ENCODE measurements at places on chromosomes 5 and 9.

- no peak for DNase-seq
These were observed 71.4 kb upstream of the CPEB4 start for GRCh38 chr5:173816728-173817127.

GRCh38 chr5:150469718-150470469 is 20.4 kb upstream of the RPS14 start:
- no peak for DNase-seq

DNA sequence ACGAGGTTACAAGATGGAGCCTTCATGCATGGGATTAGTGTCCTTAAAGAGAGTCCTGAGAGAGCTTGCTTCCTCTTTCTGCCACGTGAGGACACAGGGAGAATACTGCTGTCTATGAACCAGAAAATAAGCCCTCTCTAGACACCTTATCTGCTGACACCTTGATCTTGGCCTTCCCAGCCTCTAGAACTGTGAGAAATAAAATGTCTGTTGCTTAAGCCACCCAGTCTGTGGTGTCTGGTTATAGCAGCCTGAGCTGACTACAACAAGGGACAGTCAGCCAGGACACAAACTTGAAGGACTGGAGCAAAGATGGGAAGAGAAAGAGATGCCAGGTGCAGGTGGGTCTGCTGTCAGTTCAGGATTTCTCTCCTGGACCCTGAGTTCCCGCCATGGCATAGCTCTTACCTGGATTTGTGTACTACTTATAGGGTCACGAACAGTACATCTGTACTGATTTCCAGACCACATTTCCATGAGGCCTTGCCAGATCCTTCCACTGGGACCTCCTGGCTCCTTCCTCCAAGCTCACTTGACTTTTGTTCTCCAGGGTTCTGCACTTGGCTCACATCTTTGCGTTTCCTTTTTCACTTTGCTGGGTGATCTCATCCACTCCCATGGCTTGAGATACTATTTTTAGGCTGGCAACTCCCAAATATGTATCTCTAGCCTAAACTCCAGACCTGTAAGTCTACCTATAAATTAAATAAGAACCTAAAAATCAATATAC is 44.9 kb upstream of the LIFR start:
- no peak for DNase-seq

DNA sequence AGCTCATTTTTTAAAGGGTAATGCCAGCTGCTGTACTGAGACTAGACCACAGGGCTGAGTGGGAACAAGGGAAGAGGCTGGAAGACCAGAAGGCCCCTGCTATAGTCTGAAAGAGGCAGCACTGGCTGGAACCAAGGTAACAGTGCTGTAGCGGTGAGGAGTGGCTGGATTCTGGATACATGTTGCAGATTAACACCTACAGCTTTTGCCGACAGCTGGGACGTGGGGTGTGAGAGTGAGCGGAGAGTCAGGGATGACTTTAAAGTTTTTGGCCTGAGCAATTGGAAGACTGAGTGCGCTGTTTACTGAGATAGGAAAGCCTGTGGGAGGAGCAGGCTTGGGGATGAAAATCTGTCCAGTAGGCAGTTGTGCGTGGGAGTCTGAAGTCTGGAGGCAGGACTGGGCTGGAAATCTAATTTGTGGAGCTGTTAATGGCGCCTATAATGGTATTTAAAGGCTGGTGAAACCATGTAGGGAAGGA is 26.5 kb downstream of the AQP7 start:
- no peak for DNase-seq

- no peak for DNase-seq
These were observed 118.9 kb downstream of the NXNL2 start for GRCh38 chr9:88653911-88654310.

- DNase-seq = no peak
These were observed 251.8 kb upstream of the DMRT1 start for GRCh38 chr9:589723-590122.

DNA sequence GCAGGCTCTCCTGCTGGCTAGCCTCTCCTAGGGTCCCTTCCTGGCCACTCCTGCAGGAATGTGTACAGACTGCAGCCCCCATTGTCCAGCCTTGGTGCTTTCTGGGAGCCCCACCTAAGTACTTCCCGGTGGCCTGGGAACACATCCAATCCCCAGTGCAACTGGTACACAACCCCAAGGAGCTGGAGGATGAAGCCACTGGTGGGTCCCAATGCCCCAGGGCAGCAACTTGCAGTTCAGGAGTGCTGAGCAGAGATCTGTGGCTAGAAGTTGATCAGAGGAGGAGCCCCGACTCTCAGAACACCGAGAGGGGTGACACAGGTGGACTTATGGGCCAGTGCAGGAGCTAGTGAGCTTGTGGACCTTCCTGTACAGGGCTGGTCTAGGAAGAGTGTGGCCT is 1093.7 kb upstream of the ACO1 start:
- DNase-seq = no peak

DNA sequence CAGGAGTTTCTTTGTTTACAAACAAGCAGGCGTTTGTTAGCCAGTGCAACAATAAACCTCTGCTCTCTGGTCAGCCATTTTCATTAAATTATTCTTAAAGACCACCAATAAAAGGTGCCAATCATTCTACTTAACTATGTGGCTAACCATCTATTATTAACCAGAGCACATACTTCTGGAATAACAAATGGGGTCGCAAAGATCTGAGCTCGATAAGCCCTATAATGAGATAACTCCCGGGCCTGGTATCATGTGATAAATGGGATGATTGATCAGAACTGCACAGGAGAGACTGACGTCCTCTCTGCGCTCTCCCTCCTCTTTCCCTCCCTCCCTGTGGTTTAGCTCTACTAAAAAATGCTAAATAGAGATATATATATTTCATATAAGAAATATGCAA is 488.2 kb downstream of the NTRK2 start:
- DNase-seq = no peak

DNA sequence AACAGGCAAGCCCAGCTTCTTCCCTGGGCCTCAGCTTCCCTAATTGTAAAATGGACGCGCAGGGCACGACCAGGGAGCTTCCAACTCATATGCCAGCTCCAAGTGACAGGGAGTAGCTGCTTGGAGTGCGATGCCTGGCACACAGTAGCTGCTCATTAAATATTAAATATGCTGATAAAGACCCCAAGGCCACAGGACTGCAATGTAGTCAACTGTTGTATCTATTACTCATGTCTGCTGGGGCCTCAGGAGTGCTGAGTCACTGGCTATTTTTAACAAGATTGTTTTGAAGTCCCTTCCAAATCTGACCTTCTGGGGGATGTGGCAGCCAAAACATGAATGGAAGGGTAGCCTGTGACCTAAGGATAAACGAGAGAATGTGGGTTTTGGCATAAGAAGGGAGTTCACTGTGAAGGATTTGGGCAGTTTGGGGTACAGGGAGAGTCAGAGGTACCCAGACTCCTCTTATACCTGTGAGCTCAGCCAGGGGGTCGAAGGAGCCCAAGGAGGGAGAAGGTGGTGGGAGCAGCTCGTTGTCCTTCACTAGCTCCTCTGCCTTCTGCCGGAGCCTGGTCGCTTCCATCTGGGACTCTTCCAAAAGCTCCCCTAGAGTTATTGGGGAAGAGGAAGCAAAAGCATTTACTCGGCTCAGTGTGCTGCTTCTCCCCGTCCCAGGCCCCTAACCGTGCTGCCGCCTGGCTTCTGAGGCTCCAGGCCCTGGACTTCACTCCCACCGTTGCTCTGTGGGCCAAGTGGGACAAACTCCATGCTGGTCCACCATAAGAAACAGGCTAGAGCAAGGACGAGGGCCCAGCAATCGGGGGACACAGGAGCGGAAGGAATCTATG is 17.5 kb downstream of the TNIP1 start:
- no peak for DNase-seq

DNA sequence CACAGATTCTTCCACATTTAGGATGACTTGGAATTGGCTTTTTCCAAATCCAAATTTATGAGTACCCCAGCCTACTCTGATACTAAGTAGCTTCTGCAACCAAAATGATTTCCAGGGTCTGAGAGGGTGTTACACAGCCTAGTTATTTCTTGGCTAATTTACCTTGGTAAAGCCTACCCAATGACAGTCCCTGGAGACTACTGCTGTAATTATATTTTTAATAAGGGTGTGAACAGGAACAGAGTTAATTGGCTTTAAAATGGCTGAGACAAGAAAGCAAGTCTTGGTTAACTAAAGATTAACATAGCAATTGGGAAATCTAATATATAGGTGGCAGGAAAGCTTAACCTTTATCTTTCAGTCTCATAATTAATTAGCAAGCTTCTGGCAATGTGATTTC is 9.3 kb downstream of the PRLR start:
- no peak for DNase-seq

GRCh38 chr5:130141659-130142320 is 237.5 kb downstream of the CHSY3 start:
- no peak for DNase-seq

GRCh38 chr5:137221943-137222342 is 277.2 kb downstream of the SPOCK1 start:
- no peak for DNase-seq

- DNase-seq = no peak
These were observed 128.3 kb downstream of the GPBP1 start for GRCh38 chr5:57302164-57302563.

- DNase-seq = peak; percentile 63
These were observed 25.0 kb upstream of the SUSD3 start for GRCh38 chr9:93033531-93033930.

- no peak for DNase-seq
These were observed 388.5 kb downstream of the ENC1 start for GRCh38 chr5:74252044-74252443.

DNA sequence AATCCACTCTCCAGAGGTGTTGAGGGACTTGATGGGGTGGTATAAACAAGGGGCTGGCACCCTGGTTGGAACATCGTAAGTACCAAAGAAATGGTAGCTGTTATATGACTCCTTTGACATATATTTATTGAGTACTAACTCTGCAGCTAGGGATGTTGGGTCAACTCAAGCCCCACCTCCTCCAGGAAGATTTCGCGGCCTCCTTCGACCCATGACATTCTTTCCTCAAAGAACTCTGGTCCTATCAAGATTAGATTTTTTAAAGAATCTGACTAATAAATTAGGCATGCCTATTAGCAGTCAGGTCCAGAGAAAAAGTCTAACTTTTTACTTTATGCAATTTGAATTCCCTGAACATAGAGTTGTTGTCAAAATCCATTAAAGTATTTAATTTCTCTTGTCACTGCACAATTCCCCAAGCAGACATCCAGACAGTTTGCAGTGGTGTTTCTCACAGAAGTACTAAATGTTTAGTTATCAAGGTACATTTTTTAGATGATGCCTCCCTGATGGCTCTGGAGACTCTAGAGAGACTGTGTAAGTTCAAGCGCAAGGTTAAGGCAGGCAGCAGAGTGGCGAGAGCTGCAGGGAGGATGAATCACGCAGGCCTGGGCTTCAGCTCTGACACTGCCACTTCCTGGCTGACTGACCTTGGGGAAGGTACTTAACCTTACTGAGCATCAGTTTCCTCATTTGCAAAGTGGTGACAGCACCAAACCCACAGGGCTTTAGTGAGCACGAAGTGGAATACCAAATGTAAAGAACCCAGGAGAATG is 209.6 kb downstream of the TTLL11 start:
- DNase-seq = no peak

DNA sequence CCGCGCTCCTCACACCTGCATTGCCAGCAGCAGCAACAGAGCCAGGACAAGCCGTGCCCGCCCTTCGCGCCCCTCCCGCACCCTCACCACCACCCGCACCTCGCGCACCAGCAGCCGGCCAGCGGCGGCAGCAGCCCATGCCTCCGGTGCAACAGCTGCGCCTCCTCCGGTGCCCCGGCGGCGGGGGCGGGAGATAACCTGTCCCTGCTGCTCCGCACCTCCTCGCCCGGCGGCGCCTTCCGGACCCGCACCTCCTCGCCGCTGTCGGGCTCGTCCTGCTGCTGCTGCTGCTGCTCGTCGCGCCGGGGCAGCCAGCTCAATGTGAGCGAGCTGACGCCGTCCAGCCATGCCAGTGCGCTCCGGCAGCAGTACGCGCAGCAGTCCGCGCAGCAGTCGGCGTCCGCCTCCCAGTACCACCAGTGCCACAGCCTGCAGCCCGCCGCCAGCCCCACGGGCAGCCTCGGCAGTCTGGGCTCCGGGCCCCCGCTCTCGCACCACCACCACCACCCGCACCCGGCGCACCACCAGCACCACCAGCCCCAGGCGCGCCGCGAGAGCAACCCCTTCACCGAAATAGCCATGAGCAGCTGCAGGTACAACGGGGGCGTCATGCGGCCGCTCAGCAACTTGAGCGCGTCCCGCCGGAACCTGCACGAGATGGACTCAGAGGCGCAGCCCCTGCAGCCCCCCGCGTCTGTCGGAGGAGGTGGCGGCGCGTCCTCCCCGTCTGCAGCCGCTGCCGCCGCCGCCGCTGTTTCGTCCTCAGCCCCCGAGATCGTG is 517 bp downstream of the KCNN2 start:
- DNase-seq = no peak

GRCh38 chr9:71587576-71588362 is 180.5 kb downstream of the CEMIP2 start:
- no peak for DNase-seq

- DNase-seq = no peak
These were observed 2.2 kb upstream of the ANXA6 start for GRCh38 chr5:151159649-151160373.

GRCh38 chr9:74847478-74848152 is 40.1 kb downstream of the TRPM6 start:
- no peak for DNase-seq

- DNase-seq = no peak
These were observed 65.0 kb upstream of the ANKH start for GRCh38 chr5:14936588-14936987.

GRCh38 chr9:6036391-6036790 is 21.0 kb upstream of the RANBP6 start:
- no peak for DNase-seq

DNA sequence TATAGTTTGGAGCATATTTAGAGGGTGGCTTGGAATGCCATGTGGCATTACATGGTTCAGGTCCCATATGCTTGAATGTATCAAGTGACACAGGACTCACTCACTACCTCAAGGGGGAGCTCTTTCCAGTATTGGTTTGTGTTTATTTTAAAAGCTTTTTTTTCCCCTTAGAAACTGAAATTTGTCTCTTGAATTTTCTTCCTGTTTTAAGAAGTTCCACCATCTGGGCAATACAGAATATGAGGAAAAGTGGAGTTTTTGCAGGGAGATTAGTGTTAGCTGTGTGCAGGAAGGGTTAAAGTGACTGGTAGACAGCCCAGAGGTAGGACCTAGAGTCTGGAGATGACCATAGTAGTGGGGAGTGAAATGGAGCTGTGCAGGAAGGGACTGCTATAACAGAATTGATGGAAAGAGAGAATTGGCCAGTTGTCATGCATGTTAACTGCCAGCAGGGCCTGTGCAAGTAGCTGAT is 36.6 kb downstream of the CTNNA1 start:
- no peak for DNase-seq

All from DMS79 (cell line).